ENCODE measurements at places on chromosomes 3 and 15.

DNA sequence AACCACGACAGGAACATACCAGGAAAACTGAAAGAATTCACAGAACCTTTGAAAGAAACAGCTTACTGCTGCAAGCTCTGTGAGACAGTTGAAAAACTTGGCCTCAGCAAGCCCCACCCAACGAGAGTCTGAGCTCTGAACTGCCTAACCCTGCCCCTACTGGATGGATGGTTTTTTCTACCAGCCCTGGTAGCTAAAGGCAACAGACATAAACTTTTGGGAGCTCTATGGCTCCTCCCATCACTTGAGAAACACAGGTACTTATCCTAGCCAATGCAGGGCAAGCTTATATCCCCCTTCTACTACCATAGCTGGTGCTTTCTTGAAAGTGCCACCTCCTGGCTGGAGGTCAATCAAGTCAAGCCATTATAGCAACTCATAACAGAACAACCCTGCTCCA, 471.8 kb downstream of the GRM7 start:
- no peak for DNase-seq

DNA sequence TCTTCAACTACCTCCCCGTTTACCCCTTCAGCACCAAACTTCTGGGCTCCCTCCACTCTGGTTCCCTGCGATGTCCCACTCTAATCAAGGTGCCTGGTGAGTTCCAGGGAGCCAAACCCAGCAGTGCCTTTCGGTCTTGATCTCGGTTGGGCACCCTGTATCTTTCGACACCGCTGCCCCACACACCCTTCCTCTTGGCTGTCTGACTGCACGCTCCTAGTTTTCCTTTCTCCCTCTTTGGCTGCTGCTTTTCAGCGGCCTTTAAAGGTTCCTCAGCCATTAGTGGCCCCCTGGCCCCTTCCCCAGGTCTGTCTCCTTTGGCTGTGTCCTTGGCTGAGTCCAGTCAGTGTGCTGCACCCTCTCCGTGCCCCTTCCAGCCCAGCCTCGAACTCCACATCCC, 784 bp downstream of the TTLL3 start:
- no peak for DNase-seq

- no peak for DNase-seq
Observed at GRCh38 chr15:56366211-56366610, 985 bp downstream of the TEX9 start.

DNA sequence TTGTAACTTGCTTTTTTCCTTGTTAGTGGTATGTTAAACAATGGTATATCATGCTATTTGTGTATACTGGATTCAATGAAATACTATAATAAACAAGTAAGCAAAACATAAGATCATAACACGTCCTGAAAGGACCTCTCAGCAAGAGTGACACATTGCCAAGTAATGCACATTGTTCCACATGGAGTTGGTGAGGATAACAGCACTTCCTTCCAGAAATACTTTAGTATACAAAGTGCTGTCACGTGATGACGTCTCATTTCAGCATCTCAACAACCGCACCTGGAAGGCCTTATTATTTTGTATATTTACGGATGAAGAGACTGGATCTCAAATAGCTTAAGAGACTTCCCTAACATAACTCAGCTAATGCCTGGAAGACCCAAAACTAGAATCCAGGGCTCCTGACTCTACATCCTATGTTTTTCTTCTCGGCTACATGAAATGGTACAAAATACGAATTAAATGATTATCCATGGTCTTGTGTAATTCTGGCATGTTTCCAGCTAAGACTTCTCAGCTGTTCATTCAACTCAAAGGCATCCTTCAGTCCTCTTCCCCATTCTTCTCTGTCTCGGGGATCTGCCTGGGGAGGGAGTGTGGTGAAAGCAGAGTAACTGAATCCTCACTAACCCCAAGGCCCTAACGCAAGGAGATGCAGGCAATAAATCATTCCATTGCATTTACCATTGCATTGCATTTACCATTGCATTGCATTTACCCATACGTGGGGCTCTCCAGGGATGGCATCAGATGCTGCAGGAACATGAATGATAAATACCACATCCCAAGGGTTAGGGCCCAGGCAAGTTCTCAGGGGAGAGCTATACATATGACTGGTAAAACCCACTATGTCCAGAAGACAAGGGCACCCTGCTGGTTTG, 79.2 kb downstream of the LIPC start:
- no peak for DNase-seq

- DNase-seq, result no peak
Observed at GRCh38 chr15:100353449-100353848, 11.7 kb upstream of the ADAMTS17 start.

All from activated CD4-positive, alpha-beta T cell treated with anti-CD3 and anti-CD28 coated beads, Interleukin-2, amount 50 U/mL, for 24 hours (primary cell).